ENCODE measurements at places on chromosomes 2 and 18.

DNA sequence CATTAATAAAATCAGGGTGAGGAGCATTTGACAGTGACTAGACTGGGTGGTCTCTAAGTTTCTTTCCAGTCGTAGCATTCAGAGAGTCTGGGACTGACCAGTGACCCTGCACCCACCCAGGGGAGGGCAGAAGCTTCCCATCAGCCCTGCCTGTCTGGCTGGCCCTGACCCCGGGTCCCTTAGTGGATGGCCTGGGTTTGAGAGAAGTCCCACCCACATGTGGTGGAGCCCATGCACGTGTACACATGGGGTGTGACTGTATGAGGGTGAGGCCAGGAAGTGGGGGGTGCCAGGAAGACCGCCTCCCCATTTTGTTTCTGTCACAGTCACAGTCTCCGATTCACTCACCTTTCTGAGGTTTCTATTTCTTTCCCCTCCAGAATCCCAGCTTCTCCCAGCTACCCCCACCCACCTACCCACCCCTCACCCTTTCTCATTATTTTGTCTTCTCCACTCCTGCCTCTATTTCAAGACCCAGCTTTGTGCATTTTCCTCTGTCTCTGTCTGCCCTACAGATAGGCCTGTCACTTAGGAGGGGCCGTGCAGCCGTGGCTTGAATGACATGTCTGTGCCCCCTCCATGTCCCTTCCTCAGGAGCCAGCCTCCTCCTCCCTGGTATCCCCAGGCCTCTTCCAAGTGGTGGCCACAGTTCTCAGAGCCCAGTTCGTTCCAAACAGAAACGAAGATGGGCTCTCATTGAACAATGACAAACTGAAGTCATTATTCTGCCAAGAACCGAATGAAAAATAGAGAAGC, 13.6 kb downstream of the CIB4 start:
- no peak for DNase-seq

GRCh38 chr18:48672671-48673340, 134.0 kb downstream of the CTIF start:
- no peak for DNase-seq

- no peak for DNase-seq
These were observed 3.4 kb downstream of the OSR1 start for GRCh38 chr2:19355014-19355405.

DNA sequence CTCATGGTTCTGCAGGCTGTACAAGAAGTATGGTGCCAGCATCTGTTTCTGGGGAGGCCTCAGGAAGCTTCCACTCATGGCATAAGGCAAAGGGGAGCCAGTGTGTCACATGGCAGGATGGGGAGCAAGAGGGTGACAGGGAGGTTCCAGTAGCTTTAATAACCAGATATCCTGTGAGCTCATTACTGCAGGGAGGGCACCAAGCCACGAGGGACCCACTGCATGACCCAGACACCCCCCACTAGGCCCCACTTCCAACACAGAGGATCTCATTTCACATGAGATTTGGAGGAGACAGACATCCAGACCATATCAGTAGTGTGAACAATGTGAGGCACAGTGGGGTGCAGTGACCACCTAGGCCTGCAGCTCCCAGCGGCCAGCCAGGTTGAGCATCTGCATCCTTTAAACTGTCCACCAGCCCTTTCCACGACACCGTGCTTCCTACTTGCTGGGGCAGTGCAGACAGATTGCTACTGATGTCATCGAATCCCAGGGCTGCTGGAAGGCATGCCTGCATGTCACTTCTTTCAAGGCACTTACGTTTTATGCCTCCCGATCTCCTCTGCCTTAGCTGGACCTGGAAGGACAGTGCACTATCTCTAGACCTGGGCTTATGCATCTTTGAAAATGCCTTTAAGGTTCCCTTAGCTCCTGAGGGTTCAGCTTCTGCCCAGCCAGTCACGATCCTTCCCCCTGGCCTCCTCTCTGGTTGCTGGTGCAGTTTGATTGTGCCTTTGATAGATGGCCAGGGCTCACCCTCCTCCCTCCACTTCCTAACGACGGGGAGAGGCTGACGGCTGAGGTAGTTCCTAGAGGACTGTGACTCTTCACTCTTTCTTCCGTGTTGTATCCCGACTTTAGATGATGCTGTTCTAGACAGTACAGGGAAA, 174.3 kb downstream of the FAM210A start:
- DNase-seq: no peak

- DNase-seq: peak; percentile 98
These were observed 83.7 kb upstream of the GALNT5 start for GRCh38 chr2:157173740-157174184.

- no peak for DNase-seq
These were observed 78.0 kb upstream of the WIPF1 start for GRCh38 chr2:174675615-174676014.

DNA sequence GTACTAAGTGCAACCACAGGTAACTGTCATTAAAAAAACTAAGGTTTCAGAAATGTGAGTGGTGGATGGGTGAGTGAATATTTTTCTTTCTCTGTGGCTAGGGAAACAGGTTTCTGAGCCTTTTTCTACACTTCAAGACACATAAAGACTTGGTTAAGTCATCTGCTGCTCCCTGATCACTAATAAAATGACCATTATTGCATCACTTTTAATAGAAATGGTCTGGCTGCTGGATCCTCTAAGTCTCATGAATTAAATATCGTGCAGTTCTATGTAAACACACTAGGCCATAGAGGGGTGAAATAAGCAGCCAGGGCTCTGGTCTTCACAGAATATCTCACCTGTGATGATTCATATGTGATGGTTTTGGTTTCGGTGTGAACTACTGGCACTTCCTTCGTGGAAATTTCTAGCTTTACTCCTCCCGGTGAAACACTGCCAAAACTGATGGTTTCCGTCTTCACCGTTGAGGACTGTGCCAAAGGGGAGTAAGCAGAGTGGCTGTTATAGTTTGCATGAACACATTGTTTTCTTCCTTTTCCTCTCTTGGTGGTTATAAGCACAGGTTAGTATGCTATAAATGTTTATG, 100.4 kb upstream of the ZBTB14 start:
- DNase-seq: no peak

DNA sequence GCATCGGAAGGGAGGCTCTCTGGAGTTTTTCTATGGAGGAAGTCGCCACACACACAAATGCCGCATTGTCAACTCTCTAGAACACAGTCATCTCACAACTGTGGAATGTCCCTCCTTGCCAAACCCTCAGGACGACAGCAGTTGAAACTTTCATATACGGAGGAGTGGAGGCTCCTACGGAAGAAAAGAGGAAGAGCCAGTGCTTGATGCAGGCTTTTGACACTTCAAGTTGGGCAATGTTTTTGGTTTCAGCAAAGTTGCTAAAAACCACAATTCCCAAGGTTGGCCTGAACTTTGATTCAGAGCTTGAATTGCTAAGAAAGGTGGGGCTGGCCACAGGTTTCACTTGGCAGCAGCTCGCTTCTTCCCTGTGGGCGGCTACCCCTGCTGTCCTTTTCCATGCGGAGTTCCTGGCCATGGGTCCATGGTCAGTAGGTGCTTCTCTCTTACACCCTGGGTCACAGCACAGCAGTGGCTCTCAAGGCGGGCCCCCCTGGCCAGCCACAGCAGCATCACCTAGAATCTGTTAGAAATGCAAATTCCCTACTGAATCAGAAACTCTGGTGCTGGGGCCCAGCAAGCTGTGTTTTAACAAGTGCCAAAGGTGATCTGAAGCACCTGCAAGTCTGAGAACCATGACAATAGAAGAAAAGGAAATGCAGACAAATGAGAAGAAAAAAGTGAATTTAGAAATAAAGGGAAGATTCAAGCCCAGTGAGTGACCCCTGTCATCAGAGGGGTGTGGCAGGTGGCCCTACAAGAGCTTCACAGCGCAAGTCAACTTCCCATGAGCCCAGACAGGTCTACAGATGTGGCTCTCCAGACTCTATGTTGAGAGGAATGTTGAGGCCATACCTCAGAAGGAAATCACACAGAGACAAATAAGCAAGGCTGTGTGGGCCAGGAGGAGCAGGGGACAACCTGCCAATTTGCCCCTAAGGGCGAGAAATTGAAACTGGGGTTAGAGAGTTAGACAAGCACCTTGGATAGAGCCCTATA, 856.4 kb downstream of the RNF144A start:
- no peak for DNase-seq

DNA sequence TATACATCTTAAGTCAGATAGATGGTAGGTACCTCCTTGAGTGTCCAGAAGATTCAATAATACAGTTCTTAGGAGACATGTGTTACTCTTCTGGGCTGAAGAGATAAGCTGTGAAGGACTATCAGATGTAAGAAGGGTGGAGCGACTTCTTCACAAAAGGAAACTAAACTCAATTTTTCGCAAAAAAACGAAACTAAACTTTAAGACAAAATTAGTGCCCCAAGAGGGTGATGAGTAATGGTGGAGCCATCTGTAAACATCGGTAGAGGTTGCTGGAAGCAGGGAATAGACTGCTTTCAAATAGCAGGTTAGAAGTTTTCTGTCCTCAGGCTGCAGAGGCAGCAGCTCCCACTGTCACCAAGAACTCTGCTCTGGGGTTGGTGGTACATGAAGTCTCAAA, 111.6 kb upstream of the TACR1 start:
- DNase-seq: no peak

DNA sequence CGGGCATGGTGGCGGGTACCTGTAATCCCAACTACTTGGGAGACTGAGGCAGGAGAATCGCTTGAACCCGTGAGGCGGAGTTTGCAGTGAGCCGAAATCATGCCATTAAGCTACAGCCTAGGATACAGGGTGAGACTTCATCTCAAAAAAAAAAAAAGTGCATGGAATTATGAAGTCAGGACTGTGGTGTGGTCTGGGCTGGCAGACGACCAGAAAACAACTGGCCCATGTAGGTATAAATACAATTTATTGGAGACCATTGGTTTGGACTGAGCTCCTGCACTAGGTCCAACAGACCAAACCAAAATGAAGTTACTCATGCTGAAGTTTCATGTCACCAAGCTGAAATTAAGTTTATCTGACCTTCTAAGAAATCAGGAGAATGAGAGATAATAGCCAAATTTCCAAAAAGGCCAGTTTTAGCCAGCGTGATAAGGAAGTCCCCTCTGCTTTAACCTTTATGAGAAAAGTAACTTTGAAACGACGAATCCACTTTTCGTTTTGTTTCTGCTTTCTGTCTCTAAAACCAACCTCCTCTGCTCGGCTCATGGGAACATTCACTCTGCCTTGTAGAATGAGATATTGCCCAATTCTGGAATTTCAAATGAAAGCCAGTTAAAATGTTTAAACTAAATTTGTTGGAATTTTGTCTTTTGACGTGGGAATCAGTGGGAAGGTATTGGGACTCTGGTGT, 17.7 kb upstream of the RAB10 start:
- no peak for DNase-seq

GRCh38 chr2:210617732-210618330, 61.4 kb downstream of the CPS1 start:
- DNase-seq: peak; percentile 36

GRCh38 chr2:47069628-47070154, 85.4 kb downstream of the STPG4 start:
- peak; percentile 51 for DNase-seq

DNA sequence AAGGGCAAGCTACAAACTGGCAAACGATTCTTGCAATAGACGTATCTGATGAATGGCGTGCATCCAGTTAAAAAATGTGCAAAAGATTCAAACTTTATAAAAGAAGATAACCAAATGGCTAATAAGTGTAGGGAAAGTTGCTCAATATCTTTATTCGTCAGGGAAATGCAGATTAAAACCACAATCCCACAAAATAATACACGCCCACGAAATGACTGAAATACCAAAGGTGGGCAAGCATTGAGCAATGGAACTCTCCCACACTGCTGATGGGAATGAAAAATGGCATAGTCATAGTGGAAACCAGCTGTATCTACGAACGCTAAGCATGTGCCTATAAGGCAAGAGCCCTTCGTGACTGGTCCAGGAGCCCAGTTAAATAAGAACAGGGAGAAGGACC, 168.6 kb upstream of the SIX2 start:
- peak; percentile 99 for DNase-seq

GRCh38 chr2:84288293-84288692, 170.8 kb downstream of the SUCLG1 start:
- no peak for DNase-seq

DNA sequence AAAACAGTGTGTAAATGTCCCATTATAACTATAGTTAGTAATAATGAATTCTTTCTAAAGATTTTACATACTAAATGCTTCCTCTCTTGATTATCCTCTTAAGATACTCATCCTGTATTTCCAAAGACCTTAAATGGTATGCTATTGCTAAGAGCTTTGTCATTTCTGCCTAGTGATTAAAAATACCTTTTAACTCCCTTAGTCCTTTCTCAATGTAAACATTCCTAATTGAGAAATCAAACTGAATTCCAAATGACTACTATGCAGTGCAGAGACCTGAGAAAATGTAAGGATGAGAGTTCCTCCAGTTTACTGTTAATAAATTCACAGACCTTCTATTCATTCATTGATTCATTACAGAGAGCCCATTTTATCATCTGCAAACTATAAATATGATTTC, 86.9 kb downstream of the SOS1 start:
- no peak for DNase-seq

- DNase-seq: no peak
These were observed 192.2 kb downstream of the IRS1 start for GRCh38 chr2:226607379-226607778.

GRCh38 chr18:52219102-52219501, 120.9 kb upstream of the DCC start:
- no peak for DNase-seq

- DNase-seq: no peak
These were observed 2.0 kb downstream of the HPCAL1 start for GRCh38 chr2:10304458-10305253.

DNA sequence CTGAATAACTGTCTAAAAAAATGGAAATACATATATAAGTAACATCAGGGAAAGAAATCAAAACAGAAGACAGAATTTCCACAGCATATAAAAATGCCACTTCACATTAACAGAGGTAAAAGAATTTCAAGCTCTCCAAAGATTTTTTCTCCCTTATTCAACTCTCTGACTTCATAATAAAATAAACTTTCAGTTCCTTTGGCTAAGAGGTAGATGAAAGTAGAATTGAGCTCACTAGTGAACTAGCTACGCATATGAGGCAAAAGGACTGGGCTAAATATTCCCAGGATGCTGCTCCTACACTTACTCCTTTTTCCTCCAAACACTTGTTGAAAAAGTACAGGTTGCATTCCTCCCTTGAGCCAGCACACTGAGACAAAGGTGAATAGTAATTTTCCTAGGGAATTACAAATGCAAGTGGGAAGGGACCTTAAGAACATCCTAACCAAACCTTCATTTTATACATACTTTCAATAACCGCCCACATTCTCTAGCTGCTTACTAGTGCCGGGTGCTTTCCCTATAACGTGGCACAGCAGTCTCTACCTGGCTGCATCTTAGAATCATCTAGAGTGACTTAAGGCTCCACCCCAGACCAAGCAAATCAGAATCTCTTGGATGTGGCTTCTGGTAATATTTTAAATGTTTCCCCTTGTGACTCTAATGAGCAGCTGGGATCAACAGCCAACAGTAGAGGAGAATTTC, 136.6 kb downstream of the MTCL1 start:
- no peak for DNase-seq

GRCh38 chr2:15448250-15448839, 112.8 kb downstream of the NBAS start:
- no peak for DNase-seq

GRCh38 chr18:55420665-55421307, 167.2 kb downstream of the TCF4 start:
- DNase-seq: no peak

GRCh38 chr2:138030459-138030858, 66.2 kb downstream of the HNMT start:
- DNase-seq: no peak

GRCh38 chr18:22433956-22434355, 16.2 kb upstream of the CTAGE1 start:
- DNase-seq: peak; percentile 60

GRCh38 chr18:55500316-55501086, 87.5 kb downstream of the TCF4 start:
- DNase-seq: no peak

- DNase-seq: peak; percentile 32
These were observed 125.7 kb upstream of the EPAS1 start for GRCh38 chr2:46171411-46171953.

Data from AG09319 (cell line).